Stimulated activated CD4-positive, alpha-beta T cell treated with anti-CD3 and anti-CD28 coated beads, TNF-alpha, amount 100 ng/mL, for 24 hours (primary cell): ENCODE measurements at places on chromosomes 6 and 20.

DNA sequence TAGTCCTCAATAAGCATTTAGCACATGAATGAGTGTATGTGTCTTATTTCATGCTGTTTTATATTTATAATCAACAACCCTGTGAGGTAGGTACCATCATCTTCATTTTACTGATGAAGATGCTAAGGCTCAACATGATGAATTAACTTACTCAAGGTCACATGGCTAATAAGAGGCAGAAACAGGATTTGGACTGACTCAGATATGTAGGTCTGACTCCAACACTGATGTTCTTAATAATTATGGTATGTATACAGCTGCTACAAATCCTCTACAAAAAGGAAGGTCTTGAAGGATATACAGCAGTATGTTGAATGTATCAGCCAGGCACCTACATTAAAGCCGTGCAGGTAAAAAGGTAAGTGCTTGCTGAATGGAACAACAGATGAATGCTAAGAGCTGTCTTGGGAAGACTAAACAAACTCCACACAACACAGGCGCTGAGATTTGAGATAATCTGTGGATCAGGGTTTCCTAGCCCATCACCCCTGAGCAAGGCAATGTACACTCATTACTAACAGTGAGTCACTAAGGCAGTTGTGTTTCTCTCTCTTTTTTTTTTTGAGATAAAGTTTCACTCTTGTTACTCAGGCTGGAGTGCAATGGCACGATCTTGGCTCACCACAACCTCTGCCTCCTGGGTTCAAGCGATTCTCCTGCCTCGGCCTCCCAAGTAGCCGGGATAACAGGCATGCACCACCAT, 31.9 kb downstream of the TTI1 start:
- DNase-seq: no peak

GRCh38 chr6:80468398-80468797, 361.9 kb downstream of the BCKDHB start:
- no peak for DNase-seq

DNA sequence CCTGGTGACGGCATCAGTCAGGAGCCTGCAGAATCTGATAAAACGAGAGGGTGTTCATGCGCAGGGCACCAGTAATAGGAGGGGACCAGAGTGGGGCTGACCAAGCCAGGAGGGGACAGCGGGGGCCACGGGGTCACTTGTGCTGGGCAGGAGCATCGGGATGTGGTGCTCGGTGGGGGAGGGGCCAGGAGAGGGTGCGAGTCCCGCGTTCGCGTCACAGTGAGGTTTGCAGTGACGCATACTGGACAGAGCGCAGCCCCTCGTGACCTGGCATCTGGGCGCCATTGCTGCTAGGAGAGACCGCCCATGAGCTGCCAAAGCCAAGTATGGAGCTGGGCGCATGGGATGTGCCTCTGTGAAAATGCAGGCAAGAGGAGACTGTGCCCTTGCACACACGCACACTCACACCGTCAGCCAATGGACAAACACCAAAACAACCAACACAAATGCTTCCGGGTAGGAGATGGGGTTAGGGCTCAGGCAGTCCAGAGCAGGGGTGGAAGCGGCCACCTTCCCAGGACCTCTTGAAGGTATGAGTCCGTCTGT, 13.9 kb upstream of the MTG2 start:
- no peak for DNase-seq

DNA sequence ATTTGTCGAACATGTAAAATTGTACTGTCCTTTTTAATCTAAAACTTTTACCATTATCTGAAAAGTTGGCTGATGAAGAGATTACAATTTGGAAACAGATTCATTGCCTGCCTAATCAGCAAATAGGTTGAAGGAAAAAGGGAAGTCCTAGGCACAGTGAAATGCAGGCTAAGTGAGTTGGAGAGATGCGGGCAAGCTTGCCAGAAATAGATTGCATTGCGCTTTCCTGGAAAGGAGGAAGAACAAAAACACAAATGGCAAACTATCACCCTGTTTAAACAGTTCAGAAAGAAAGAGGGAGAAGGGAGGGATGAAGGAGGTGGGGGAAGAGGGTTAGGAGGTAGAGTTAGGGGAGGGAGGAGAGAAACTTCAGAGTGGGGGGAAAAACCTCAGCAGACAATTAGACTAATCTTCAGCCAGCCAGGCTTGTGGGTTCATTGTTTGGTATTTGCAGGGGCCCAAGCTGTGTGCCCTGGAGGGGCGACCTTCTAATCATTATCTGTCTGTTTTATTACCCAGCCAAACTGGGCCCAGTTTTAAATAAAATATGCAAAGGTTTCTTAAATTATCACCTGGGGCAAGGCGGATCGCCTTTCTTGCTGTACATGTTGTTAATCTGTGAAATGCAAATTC, 465.2 kb downstream of the TFAP2B start:
- DNase-seq: no peak

- no peak for DNase-seq
Measured at GRCh38 chr6:84356907-84357306, 129.5 kb upstream of the CEP162 start.

DNA sequence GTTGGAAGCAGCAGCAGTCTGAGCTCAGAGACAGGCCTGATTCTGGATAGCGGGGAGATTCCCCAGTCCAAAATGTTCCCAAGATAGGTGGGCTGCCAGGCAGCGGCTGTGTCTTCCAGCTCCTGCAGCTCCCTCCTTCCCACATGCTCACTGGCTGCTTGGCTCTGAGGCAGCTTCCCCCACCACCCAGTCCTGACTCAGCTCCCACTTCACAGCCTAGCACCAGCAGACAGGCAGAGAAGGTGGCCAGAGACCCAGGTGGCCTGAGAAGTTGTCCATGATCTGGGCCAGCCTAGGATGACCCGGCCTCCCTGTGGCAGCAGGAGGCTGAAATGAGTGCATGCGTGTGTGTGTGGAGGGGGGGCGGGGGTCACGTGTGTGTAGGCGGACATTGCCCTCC, 94.9 kb downstream of the MDGA1 start:
- no peak for DNase-seq

GRCh38 chr6:152948150-152948768, 34.6 kb downstream of the FBXO5 start:
- DNase-seq: no peak

- DNase-seq: no peak
Measured at GRCh38 chr6:148737806-148738205, 9.0 kb upstream of the UST start.

DNA sequence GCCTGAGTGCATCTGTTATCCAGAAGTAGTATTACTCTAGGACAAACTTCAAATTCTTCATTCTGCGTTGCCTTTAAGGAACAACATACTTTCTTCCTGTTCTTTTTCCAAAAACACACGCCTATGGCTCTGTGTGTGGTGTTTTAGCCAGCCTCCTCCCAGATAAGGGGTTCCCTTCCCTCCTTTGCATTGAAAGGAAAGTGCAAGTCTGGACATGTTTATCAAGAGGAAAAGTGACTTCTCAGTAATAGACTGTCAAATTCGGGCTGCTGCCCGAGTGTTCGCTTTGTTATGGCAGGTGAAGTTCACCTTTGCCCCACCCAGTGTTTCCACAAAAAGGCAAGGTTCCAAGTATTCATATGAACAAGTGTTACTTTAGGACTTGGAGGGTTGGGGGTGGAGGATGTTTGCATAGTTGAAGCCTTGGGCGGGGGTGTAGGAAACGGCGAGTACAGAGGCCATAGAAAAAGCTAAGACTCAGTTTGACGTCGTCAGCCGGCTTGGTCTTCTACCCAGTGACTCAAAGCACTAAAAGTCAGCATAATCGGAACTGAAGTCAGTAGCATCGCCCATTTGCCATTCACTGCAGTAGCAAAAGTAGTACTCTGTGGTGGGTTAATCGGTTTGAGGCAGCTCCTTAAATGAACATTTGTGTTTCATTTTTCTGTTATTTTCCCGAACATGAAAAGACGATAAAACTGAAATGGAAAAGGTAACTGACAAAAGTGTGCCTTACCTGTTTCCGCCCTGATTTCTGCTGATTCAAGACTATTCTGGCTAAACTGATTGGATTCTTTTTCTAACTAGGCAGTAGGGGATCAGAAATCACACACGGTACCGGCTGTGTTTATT, 12.5 kb downstream of the PRDM1 start:
- DNase-seq: peak; percentile 80

DNA sequence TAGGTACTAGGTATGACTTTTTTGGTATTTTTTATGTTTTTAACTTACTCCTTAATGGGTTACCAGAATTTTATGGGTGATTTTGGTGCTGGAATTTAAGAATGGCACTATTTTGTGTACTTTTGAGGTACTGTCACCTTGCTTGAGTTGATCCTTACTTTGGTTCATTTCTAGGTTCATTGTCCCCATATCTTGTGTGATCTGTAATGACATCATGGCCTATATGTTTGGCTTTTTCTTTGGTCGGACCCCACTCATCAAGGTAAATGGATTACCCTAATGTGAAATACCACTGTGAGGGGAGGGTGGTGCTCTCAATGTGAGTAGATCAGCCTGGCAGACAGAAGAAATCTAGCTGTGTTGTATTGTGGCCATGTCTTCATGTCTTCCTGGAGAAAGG, 57.9 kb downstream of the CDS2 start:
- no peak for DNase-seq

DNA sequence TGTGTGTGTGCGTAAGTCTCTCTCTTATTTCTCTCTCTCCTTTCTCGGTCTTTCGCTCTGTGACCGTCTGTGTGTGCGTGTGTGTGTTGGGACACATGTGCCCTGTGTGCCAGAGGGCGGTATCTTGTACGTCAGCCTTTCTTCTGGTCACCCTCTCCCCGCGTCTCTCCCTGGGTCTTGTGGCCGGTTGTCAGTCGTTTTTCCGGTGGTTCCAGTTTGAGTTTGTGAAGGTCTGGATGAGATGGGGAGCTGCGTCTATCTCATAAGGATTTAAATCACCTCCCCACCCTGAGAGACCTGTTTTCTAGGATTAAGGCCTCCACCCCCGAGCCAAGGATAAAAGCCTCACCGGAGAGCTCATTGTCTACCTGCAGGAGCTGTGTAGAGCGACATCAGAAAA, 295.5 kb upstream of the ZNF337 start:
- DNase-seq: no peak

DNA sequence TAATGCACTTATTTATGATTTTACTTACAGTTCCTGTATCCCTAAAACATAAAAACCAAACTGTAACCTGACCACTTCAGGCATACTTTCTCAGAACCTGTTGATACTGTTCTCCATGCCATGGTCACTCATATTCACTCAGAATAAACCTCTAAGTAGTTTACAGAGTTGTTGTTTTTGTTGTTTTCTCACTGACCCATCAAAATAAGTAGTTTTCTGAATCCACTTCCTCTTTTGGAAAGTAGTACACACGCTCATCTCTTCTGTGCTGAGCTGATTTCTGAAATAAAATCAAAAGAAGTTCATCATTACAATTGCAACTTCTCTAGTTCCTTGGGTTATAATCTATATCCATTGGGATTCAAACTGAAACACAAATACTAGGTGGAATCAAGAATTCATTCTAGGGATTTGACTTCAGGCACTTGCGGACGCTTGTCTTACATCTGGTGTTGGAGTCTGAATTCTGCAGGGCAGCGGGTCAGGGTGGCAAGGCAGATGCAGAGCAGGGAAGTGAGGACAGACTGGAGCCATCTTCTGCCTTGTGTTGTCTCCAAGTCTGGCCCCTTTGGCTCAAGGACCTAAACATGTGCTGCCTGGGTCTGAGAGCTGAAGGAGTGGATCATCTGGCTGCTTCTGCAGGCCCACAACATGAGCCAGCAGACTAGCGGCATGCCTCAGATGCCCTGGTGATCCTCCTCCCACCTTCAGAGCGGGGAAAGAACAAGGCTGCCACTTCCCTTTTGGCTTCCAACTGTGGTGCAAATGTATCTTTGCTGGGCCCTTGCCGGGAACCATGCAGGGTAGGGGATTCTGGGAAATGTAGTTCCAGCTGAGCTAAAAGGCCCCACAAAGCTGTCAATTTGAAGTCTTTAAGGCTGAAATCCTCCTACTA, 167.9 kb upstream of the MYLIP start:
- no peak for DNase-seq

GRCh38 chr6:164108869-164109769, 694.6 kb downstream of the QKI start:
- no peak for DNase-seq

GRCh38 chr6:98156580-98156979, 677.8 kb upstream of the POU3F2 start:
- no peak for DNase-seq

GRCh38 chr6:122323361-122323760, 76.1 kb upstream of the HSF2 start:
- no peak for DNase-seq

GRCh38 chr20:36848078-36848660, 27.8 kb upstream of the TLDC2 start:
- DNase-seq: no peak

- no peak for DNase-seq
Measured at GRCh38 chr20:35023624-35024023, 68.0 kb downstream of the MYH7B start.

DNA sequence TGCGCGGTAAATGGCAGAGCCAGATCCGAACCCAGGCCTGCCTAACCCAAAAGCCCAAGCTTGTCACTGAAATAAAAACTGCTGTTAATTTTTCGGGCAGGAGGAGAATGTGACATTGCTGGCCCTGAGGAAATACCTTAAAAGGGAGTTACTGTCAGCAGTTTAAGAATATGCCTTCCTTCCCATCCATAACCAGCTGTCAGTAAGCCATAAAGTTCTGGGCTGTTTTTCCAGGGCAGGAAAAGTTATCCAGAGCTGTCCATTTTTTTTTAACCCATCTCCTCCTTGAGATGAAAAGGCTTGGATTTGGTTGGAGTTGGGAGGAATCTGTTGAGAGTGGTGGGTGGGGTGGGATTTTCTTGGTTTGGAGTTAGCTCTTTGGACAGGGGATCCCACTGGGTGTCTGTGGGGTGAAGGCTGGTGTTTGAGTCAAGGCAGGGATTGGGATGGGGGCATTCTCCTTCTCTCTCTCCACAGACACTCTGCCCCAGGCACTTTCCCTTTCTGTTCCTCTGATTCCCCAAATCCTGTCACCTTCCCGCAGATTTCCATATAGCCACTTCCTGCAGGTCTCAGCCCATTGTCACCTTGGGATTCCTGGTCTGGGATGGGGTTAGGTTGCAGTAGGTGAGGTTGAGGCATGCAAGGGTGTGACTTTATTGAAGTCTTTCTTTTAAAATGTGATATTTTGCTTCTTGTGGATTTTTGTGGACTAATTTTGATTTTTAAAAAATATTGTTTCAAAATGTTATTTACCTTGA, 4.3 kb upstream of the KCNG1 start:
- DNase-seq: no peak

DNA sequence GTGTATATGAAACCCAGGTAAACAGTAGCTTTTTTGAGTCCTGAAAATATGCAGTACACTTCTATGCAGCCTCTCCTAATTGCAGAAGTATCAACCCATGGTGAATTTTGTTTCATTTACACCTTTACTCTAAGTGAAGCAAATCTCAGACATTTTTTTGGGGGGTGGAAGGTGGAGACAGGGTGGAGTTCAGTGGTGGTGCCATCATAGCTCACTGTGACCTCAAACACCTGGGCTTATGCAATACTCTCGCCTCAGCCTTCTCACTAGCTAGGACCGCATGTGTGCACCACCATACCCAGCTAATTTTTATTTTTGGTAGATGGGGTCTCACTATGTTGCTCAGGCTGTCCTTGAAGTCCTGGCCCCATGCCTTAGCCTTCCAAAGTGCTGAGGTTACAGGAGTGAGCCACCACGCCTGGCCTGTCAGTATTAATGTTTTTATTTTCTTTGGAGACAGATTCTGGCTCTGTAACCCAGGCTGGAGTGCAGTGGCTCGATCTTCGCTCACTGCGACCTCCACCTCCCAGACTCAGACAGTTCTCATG, 80.3 kb downstream of the JARID2 start:
- DNase-seq: no peak
